ENCODE measurements at places on chromosomes 1 and 21. TPM values are rescaled to one million over a fixed set of nuclear protein-coding genes. Genes with fewer than 3 reads are reported as not detected.

- H3K27ac ChIP-seq: no peak overlapping the region
- no peak overlapping the region for H3K4me3 ChIP-seq
- no peaks in the 10 kb centered on the region for H3K4me1 ChIP-seq
Observed at GRCh38 chr1:115643666-115644065, 1.9 kb downstream of the VANGL1 start.

ANGPTL7 gene
- total RNA-seq: under 0.01 TPM

DPT gene
- total RNA-seq: not detected

DNA sequence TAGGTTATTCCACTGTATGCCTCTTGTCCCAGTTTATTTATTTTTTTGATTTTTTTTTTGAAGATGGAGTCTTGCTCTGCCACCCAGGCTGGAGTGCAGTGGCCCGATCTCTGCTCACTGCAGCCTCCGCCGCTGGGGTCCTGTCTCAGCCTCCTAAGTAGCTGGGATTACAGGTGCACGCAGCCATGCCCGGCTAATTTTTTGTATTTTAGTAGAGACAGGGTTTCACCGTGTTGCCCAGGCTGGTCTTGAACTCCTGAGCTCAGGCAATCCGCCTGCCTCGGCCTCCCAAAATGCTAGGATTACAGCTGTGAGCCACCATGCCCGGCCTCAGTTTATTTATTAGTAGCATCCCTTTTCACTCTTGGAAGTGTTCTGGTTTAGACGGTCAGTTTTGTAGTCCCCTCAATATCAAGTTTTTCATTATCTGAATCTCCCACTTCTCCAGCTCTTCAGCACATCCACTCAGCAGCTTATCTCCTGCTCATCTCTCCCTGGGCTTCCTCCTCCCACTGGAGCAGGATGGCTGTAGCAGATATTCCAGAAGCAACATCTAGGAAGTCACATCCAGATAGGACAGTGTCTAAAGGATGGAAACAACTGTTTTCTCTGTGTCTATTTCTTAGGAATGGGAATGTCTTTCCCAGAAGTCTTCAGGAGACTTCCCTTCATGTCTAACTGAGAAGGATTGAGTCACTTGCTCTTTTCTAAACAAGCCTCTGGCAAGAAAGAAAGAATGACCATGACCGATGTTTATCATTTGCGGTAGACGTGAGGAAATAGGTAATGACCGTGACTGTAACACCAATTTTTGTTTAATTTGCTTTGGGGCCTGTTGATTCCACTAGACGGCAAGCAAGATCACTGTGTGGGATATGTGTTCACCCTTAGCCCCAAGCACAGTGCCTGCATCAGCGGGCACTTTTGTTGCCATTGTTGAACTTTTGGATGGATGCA is 14.4 kb downstream of the CCDC190 start:
- H3K27me3 ChIP-seq: no peaks in the 10 kb centered on the region
- no peaks in the 10 kb centered on the region for H3K36me3 ChIP-seq
- peaks cover 6% of the 10 kb centered on the region for H3K4me1 ChIP-seq
- H3K27ac ChIP-seq: peak overlapping the region; percentile 76
- no peak overlapping the region for H3K4me3 ChIP-seq

RNF2 gene
- total RNA-seq: 48.8 TPM

DNA sequence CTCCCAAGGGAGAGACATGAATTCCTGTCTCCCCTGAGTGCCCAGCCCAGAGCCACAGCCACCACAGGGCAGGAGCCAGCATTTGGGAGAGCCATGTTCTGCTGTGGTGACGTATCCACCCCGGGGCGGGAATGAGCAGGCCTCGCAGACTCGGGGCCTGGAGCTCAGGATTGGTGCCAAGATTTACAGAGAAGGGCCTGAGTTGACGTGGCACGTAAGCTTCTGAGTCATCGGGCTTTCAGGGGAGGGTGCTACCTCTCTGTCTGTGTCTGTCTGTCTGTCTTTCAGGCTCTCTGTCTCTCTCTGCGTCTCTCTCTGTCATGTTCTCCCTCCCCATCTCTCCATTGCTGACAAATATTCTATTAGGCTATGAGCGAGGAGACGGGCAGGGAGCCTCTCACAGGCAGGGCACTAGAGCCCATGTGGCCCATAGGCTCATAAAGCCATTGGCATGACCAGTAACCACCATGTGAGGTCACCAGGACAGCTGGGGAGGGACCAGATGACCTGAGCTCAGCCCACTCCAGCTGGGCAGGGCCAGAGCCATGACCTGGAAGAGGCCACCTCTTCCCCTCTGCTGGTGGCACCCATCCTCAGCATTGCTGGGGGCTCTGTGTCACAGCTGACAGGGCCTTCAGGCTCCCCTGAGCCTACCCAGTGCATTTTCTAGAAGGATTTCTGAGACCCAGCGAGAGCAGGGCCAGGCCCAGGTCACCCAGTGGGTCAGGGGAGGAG is 300.0 kb upstream of the VAMP3 start:
- peak overlapping the region; percentile 97 for H3K27ac ChIP-seq
- peak; percentile 99 for DNase-seq
- H3K4me1 ChIP-seq: peaks cover 28% of the 10 kb centered on the region
- H3K36me3 ChIP-seq: no peaks in the 10 kb centered on the region
- no peak overlapping the region for H3K4me3 ChIP-seq
- H3K27me3 ChIP-seq: no peaks in the 10 kb centered on the region

DNA sequence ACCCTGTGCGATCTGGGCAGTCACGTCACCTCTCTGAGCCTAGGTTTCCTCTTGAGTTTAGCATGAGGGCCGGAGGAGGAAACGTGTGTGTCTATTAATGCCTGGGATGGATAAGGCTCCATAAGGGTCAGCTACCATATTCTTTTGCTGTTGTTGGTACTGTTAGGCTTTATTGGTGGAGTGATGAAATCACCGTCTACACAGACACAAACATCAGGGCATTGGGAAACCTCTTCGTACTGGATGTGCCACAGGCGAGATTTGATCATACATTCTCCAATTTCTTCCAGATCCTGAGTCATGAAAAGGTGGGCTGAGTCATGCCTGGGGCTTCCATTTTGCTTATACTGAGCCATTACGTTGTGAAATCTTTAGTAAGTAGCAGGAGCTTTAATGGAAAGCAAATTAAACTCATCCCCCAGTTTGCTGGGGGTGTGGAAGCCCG is 24.9 kb upstream of the GRHL3 start:
- H3K4me1 ChIP-seq: peaks cover 18% of the 10 kb centered on the region
- no peak overlapping the region for H3K4me3 ChIP-seq
- peak overlapping the region; percentile 98 for H3K27ac ChIP-seq
- H3K27me3 ChIP-seq: peaks cover 13% of the 10 kb centered on the region
- no peaks in the 10 kb centered on the region for H3K36me3 ChIP-seq

Data from IMR-90 (cell line).